ENCODE measurements at places on chromosomes 3 and 15. TPM values are rescaled to one million over a fixed set of nuclear protein-coding genes. Genes with fewer than 3 reads are reported as not detected.

The IL17RD gene
- total RNA-seq = 3.1 TPM

The ADAMTSL3 gene
- total RNA-seq = 5.4 TPM

The PTPRG gene
- total RNA-seq = 11.8 TPM

The SPATA12 gene
- total RNA-seq = not detected

The ZDHHC19 gene
- total RNA-seq = not detected

The CCR8 gene
- not detected for total RNA-seq

The SEMA5B gene
- total RNA-seq = 0.76 TPM

The MYLK gene
- total RNA-seq = 6.2 TPM

The ONECUT1 gene
- 37.9 TPM for total RNA-seq

The PKM gene
- total RNA-seq = 191 TPM

The GPD1L gene
- 16.4 TPM for total RNA-seq

The RAB6B gene
- 3.9 TPM for total RNA-seq

The GNAI2 gene
- 36.2 TPM for total RNA-seq

The ADAMTS9 gene
- total RNA-seq = 15.5 TPM

The TLR9 gene
- total RNA-seq = 0.47 TPM

DNA sequence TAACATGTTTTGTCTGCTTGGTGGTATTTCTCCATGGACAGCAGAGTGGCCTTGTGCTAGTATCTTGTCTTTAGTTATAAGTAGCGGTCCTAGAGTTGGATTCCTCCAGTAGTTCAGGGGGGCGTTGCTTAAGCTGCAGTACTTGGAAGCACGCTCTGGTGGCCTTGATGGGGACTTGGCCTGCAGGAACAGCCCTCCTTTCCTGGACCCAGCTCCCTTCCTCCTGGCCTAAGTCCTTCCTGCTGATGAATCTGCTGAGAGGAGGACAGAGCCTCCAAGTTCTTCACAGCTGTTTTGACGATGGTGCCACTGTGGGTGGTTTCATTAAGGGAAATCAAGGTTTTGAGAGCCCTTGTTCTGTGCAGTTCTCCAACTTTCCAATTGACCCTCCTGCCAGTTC is 38.6 kb upstream of the SEC22A start:
- no peak for DNase-seq

DNA sequence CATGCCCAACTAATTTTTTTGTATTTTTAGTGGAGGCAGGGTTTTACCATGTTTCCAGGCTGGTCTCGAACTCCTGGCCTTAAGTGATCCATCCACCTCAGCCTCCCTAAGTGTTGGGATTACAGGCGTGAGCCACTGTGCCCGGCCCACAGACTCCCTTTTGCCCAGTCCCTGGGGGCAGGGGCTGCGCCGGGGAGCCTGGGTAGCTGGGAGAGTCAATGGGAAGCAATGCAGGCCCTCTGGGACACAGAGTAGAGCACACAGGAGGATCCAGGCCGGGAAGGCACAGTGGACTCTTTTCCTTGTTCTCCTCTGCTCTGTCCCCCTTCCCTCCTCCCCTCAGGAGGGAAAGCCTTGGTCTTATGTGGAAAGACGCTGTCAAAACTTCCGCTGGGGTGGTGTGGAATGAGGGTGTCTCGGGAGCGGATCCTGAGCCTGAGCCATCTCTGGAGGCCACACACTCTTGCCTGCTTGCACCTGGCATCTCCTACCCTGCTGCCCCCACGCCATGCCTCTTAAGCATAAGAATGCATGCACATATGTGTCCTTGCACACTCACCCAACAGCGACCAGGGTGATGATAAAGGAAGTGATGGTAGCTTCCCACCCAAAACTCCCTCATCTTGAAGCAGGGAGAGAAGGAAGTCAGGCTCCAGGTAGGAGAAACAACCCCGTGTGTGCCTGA is 11.9 kb upstream of the PRKCD start:
- peak; percentile 22 for DNase-seq

DNA sequence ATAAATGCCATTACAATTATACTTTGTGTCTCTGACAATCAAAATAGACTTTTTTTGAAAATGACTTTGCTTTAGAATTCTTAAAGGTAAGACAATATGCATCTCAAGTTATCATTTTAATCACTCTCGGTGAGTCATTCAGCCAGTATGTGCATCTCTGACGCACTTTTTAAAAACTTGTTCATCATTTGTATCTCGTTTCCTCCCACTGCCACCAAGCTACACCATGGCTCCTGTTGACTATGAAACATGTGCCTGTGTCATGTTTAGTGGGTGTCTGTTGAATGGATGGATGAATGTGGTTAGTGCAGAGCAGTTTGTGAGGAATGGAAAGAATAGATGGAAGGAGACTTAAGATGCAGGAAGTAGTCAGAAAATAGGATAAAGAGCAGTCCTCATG is 68.6 kb downstream of the ARPP21 start:
- no peak for DNase-seq

DNA sequence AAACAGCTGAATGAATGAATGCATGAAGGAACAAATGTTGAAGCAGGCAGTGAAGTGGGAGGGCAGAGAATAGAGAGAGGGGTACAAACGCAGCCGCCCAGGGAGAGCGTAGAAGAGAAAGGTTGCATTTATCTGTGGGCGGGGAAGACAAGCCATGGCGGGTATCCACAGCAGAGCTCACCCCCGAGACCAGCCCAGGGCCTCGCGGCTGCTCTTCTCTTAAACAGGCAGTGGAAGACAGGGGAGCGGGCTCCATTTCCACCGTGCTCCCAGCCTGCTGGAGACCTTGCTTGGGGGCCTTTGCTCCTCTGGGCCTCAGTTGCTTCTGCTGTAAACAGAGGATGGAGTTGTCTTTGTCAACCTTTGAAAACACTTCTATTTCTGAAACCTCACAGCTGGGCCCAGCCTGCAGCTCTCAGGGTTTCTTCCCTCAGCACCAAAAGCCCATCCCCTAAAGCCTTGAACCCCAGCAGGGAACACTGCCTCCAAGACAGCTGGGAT is 259.5 kb downstream of the UACA start:
- no peak for DNase-seq

GRCh38 chr15:90948506-90948905 is 6.2 kb upstream of the RCCD1 start:
- no peak for DNase-seq

- DNase-seq = no peak
Observed at GRCh38 chr15:42721016-42721415, 15.9 kb downstream of the CDAN1 start.

GRCh38 chr15:98503970-98504369 is 144.4 kb upstream of the IGF1R start:
- DNase-seq = no peak

- peak; percentile 55 for DNase-seq
Observed at GRCh38 chr3:61315871-61316270, 64.6 kb upstream of the FHIT start.

DNA sequence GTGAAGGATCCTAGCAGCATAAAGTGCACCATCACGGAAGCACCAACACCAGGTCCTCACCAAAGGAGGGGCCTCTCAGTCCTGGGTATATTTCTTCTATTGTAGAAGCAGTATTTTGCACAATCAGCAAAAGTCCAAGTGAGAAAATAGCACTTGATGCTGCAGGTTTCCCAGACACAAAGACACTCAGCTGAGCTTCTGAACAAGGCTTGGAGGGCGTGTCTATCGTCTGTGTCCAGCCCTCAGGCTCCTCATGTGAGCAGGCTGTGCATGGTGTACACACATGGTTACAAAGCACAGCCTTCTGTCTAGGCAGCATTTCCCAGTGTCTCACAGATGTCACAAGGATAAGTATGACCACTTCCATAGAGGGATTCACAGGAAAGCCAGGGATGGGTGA is 98.3 kb upstream of the SPATA12 start:
- no peak for DNase-seq

GRCh38 chr3:156108616-156109015 is 11.8 kb upstream of the KCNAB1 start:
- no peak for DNase-seq

DNA sequence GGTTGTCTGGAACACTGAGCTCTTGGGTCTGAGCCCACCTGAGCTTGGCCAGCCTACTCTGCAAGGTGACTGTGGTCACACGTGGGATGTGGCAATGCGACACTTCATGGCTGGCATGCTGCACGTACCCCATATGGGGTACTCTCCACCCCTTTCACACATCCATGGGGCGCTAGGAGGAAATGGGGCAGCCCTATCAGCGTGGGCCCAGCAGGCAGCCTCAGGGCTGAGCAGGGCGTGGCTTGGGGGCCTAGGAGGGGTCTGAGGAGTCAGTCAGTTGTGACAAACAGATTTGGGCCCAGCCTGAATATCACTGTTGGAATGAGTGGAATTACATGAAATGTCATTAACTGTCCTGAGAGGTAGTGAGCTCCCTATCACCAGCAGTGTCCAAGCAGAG is 82.3 kb upstream of the LINGO1 start:
- no peak for DNase-seq

DNA sequence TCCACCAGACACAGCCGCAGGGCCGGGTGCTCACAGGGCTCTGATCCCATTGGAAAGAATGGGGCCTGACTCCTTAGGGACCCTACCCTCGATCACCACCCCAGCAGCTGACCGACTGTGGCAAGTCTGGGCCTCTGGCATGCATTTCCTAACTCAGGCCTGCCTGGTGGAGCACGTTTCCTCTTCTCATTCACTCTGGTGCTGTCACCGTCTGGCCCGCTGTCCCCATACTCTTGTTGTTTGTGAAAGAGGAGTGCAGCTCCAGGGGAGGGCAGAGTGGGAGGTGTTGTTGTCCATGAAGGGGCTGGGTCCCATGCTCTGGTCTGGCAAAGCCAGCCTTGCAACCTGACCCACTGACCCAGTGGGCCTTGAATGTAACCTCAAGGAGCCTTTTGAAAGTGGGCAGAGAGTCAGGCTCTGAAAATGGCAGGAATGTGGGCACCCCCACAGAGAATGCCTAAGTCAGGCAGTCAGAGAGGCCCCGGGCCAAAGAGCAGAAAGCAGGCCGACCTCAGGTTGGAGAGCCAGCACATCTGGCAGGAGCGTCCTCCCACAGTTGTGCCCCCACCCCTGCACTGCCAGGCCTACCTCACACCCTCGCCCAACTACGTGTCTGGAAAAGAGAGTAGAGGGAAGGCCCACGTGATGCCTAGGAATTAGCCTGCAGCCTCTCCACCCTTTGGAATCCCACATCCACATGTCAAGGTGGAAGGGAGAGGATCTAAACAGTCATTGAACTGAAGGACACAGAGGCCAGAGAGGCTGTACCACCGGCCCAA is 10.9 kb downstream of the SEMA7A start:
- no peak for DNase-seq

GRCh38 chr15:83973816-83974215 is 261.8 kb upstream of the GOLGA6L4 start:
- no peak for DNase-seq

DNA sequence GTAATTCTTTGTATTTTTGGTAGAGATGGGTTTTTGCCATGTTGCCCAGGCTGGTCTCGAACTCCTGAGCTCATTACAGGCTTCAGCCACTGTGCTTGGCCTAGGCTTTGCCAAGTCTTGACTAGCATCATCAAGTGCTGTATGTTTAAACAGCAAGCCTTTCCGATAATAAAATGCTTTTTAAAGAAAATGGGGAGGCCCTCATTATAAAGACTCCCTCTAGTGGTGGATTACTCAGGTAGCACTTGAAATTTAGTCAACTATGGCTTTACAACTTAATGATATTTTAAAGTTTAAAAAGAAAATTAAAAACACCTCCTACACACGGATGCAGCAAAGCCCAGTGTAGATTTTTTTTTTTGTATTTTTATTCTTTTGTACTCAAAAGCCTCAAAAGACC is 213.6 kb downstream of the GAP43 start:
- no peak for DNase-seq

GRCh38 chr15:77540312-77541060 is 92.2 kb downstream of the LINGO1 start:
- DNase-seq = no peak

DNA sequence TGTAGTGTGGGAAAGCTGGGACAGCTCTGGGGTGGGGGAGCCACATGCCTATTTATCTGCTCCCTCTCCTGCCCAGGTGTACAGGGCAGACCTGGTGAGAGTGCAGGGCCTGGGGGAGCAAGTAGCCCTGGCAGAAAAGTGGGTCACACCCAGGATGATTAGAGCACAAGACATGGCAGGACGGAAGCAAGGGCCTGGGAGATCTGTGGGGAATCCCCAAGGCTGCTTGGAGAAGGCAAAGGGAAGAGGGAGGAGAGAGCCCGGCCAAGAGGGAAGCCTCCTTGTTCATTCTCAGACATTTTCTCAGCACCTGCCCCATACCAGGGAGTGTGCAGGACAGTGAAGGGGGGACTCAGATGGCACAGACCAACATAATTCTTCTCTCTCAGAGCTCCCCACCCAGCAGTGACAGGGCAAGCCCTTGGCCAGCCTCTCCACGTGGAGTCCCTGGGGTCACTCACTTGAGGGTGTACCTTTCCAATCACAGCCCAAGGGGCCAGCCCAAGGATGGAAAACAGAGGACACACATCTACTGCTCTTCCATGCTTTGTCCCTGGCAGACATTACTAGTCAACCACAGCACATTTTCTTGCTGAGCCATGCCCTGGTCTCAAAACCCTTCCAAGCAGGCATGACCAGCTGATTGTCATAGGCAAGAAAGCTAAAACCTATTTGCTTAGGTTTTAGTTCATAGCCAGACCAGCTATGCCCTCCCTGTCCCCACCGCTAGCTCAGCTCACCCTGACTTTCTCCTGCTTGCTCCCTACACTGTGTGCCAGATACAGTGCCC is 4.9 kb upstream of the DUSP7 start:
- DNase-seq = no peak

- DNase-seq = no peak
Observed at GRCh38 chr3:36475558-36475957, 95.3 kb downstream of the STAC start.

GRCh38 chr3:111285694-111286093 is 214.1 kb downstream of the NECTIN3 start:
- DNase-seq = no peak

GRCh38 chr3:108134555-108134880 is 43.7 kb upstream of the CD47 start:
- no peak for DNase-seq

GRCh38 chr3:97111244-97111643 is 296.9 kb downstream of the EPHA6 start:
- DNase-seq = no peak

DNA sequence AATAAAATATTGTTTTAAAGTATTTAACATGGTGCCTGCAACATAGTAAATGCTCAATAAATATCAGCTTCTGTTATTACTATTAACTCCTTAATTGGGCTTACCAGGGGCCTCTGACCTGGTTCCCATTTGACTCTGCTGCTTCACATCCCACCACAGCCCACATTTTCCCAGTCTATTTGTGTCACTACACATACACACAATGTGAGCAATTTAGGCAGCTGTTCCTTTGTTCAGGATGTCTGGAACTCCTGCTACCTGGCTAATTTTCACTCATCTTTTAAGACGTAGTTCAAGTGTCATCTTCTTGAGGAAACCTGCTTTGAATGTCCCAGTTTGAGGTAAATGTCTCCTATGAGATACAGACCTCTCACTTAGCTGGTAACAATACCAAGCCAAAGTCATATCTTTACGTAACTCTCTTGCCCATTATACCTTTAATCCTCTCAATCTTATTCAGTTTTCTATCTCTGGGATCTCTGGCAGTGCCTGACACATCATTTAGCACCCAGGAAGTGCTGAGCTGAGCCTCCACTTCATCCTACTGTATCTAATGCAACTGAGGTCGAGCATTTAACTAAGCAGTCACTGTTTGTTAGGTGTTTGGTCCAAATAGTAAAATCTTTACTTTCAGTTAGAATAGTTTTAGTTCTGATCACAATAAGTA is 4.4 kb downstream of the TGFBR2 start:
- DNase-seq = no peak

Measured in pancreas (tissue), 10 donors.